ENCODE measurements at places on chromosomes 1 and 21.

- no peak for DNase-seq
Observed at GRCh38 chr1:34907487-34908090, 21.9 kb downstream of the DLGAP3 start.

- DNase-seq: no peak
Observed at GRCh38 chr1:66175098-66175497, 358.9 kb upstream of the SGIP1 start.

GRCh38 chr1:6918186-6918924, 133.1 kb downstream of the CAMTA1 start:
- DNase-seq: no peak

- no peak for DNase-seq
Observed at GRCh38 chr1:163365186-163365585, 43.4 kb downstream of the NUF2 start.

DNA sequence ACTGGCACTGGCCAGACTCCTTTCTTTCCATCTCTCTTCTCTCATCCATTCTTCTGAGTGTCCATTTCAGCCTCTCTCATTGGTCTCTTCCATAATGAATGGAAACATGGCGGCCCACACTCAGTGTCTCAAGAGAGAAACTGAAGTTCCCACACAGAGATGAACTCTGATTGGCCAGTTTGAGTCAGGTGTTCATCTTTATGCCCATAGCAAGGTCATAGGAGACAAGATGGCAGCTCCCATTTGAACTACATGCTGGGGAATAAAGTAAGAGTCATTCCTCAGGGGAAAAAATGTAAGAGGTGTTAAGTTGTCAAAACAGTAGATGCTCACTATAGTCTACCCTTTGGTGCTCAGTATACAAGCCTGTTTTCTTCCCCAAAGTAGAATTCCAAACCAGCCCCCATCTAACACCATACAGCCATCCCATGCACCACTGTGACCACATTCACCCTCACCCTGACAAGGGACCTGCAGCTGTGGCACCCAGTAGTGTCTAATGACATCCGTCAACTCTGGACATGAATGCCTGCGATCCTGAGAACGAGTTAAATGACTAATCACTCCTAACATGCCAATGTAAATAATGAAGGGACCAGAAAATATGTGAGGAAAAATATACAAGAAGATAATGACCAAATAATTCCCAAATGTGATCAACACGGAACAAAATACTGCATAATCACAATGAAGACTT, 12.4 kb downstream of the CDA start:
- no peak for DNase-seq

DNA sequence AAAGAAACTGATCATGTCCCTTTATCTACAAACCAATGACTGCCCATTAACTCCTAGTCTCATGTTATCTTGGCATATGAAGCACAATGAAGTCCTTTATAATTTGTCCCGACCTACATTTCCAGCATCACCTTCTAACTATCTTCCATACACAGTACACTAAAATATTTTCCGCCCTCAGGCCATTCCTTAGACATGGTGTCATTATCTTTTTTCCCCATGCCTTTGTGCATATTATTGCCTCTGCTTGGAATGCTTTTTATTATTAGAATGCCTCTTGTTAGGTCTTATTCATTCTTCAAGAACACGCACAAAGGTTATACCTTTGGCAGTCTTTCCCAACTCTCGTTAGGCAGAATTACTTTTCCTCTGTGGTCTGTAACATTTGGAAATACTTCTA, 39.6 kb downstream of the ATG4C start:
- no peak for DNase-seq

- no peak for DNase-seq
Observed at GRCh38 chr1:46041974-46042373, 90.5 kb downstream of the PIK3R3 start.

GRCh38 chr1:30929944-30930525, 21.5 kb upstream of the SDC3 start:
- no peak for DNase-seq

DNA sequence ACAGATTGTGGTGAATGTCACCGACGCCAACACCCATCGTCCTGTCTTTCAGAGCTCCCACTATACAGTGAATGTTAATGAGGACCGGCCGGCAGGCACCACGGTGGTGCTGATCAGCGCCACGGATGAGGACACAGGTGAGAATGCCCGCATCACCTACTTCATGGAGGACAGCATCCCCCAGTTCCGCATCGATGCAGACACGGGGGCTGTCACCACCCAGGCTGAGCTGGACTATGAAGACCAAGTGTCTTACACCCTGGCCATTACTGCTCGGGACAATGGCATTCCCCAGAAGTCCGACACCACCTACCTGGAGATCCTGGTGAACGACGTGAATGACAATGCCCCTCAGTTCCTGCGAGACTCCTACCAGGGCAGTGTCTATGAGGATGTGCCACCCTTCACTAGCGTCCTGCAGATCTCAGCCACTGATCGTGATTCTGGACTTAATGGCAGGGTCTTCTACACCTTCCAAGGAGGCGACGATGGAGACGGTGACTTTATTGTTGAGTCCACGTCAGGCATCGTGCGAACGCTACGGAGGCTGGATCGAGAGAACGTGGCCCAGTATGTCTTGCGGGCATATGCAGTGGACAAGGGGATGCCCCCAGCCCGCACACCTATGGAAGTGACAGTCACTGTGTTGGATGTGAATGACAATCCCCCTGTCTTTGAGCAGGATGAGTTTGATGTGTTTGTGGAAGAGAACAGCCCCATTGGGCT, 3.0 kb downstream of the CELSR2 start:
- no peak for DNase-seq

DNA sequence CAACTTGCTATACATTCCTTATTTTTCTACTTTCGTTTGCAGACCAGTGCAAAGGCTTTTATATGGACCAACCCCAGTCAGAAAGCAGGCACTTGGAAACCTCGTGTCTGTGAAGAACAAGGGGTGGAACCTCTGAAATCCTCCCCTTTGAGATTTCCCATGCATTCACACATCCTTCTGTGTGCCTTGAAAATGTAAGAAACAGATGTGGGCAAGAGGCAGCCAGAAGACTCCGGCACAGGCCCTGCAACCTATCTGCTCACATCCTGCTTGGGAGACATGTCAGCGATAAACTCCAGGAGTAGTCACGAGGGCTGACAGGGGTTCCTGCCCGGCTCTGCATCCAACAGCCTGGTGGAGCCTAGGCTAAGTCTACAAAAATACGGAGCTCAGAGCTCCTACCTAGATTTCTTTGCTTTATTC, 42.5 kb downstream of the ETS2 start:
- DNase-seq: no peak

GRCh38 chr1:117653732-117654492, 48.1 kb downstream of the TENT5C start:
- DNase-seq: no peak

GRCh38 chr1:246261639-246262038, 245.4 kb downstream of the SMYD3 start:
- DNase-seq: no peak

- DNase-seq: no peak
Observed at GRCh38 chr1:47436979-47437446, 831 bp upstream of the FOXD2 start.

DNA sequence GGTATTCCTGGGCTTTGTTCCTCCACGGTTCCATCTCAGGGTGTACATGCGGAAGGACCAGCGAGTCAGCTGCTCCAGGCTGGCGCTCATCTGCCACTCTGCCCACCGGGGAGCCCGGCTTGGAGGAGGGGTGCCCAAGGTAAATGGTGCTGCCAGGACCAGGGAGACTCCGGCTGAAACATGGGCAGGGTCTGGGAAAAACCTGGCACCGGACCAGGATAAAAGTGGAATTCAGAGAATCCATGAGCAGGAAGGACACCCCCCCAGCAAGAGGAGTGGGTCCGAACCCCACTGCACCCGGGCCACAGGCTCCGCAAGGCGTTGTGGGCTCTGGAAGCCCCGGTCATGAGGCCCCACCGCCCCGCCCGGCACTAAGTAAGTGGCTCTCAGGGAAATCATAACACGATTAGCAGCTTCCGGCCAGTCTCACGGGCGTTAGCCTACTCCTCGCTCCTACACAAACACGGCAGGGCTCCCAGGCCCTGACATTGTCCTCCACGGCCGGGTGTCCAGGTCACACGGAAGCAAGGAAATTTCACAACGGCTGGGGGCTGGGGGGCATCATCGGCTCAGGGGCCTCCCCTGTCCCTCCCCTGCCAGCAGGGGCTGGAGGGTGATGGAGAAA, 21.1 kb downstream of the MEGF6 start:
- no peak for DNase-seq

DNA sequence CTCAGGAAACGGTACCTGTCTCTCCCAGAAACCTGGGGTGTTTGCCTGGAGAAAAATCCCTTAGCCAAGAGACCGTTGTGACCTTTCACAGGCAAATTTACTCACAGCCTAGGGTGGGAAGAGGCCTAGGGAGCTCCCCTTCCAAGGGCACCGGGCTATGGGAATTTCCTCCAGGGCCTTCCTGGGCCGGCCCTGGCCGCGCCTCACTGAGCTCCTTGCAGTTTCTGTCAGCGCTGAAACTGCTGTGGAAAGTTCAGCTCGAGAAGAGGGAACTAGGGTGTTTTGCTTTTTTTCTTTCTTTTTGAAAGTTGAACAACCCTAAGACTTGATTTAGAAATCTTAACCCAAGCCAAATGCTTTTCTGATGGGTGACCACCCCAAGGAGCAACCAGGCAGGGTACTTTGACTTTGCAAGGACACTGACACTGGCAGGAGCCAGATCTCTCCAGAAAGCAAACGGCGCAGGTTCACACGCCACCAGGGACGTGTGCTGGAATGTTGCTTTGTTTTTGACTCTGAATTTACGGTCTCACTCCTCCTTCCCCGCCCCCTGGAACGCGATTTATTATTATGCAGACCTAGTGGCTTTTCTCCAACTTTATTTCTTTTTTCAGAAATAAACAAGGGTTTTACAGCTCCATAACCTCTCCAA, 229.6 kb upstream of the JUN start:
- DNase-seq: no peak

GRCh38 chr1:228528612-228529011, 41.4 kb downstream of the RNF187 start:
- no peak for DNase-seq

GRCh38 chr1:80540149-80540548, 1260.6 kb upstream of the ADGRL2 start:
- DNase-seq: no peak

GRCh38 chr1:236308827-236309226, 27.1 kb upstream of the ERO1B start:
- no peak for DNase-seq

DNA sequence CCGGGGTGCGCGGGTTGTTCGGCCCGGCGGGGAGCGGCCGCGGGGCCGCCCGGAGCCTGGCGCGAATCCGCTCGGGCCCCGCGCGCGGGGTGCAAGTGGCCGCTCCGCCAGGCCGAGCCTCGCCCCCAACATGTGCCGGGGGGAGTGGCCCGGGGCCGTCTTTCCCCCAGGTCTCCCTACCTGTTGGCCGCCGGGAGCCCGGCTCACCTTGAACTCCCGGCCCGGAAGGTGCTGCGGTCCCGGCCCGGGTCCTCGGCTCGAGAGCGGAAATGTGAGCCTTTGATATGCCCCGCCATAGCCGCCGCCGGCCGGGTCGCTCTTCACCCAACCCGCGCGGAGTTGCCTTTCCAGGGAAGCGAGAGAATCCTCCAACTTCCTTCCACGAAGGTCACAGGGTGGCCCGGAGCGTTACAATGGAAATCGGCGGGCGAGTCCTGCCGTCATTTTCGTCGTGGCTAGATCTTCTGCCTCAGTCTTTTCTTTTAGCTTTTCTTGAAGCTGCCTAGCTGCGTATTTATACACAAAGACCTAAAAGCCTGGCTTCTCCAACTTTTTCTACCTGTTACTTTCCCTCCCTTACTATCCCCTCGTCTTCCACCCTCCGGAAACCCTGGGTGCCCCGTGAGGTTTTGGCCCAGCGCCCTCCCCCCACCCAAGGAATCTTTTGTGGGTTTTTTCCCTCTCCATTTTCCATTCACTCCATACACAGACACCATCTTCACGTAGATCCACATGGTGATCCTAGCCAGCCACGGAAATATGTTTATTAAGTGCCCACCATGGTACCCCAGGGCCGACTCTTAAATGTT, 867 bp downstream of the PTGFRN start:
- DNase-seq: no peak

DNA sequence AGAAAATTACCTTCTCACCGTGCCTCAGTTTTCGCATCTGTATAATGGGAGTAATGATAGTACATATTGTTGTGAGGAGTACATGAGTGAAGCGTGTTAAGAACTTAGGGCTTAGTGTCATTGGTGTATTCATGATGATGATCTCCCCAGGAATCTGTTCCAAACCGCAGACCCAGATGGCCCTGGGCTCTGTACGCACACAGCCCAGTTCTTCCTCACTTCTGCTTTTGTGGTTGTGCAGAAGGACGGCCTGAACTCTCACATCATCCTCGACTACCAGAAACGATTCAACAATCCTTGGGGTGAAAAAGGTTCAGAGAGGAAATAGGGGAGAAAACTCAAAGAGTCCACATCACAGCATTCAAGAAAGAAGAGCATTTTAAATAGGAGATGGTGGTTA, 323.0 kb downstream of the CAMTA1 start:
- DNase-seq: no peak

DNA sequence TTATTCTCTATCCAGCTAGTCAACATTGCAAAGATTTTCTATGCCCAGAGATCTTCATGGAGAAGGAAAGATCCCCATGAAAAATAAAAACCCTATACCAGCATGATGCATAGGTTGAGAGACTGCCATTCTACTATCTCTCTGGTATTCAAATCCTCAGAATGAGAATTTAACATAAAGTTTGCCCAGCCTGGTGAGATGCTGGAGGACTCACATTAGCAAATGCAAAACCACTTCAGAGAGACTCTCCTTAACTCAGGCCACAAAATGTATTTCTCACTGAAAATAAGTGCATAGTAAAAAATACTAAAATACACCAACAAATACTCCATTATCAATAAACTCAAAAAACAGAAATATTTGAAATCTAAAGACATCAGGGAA, 430.0 kb upstream of the RUNX1 start:
- DNase-seq: no peak

GRCh38 chr21:16588433-16588860, 858.7 kb downstream of the USP25 start:
- peak; percentile 70 for DNase-seq

- peak; percentile 75 for DNase-seq
Observed at GRCh38 chr21:33078907-33079582, 9.1 kb downstream of the OLIG1 start.

- DNase-seq: no peak
Observed at GRCh38 chr1:200625381-200625824, 4.9 kb upstream of the KIF14 start.

GRCh38 chr1:15966081-15966955, 9.6 kb downstream of the ZBTB17 start:
- no peak for DNase-seq

- DNase-seq: no peak
Observed at GRCh38 chr1:186865253-186865652, 36.5 kb downstream of the PLA2G4A start.

DNA sequence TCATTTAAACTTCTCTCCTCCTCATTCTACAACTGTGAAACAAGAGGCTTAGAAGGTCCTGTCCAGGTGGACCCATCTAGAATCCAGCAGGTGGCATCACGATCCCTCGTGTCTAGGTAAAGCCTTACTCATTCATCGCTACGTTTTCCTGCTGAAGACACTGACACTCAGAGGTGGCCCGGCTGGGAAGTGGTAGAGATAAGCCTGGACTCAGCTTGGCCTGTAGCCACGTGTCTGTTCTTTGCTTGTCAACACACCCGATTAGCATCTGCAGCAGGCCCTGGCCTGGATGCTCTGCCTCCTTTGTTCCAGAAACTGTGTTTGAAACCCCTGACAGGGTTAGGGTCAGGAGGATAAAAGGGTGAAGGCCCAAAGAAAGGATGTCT, 43.4 kb downstream of the PARP1 start:
- DNase-seq: no peak

- DNase-seq: no peak
Observed at GRCh38 chr1:171740356-171740863, 1.5 kb downstream of the VAMP4 start.

Measured in kidney epithelial cell (primary cell).